ENCODE measurements at places on chromosomes 5 and 9.

GRCh38 chr9:16681652-16681987, 188.8 kb downstream of the BNC2 start:
- DNase-seq = no peak

DNA sequence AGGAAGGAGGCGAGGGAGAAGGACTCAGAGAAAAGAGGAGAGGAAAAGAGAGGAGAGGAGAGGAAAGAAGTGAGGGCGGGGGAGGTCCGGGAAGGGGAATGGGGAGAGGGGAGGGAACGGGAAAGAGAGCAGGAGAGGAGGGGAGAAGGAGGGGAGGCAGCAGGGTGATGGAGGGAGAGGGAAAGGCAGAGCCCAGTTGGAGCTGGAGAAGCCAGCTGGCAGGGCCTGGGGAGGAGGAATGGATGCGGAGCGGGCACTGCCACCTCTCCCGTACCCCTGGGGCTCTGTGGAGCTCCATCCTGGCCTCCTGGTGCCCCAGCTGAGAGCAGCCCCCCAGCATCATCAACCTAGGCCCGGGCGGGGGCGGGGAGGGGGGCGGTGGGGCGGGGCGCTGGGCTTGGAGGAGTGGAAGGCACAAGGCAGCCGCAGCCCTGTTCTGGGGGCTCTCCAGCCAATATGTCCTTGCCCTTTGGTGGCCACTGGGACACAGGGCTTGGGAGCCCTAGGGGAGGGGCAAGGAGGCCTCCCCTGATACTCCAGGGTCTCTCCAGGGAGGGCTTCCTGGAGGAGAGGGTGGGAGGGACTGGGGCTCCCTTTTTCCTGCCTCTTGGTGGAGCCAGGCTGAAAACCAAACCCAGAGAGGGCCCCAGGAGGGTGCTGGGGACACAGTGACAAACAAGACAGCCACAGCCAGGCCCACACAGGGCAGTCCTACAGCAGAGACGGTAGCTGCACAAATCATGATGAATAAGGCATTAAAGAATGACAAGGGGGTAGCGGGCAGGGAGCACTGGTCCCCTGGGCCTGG, 123.7 kb downstream of the C9orf50 start:
- no peak for DNase-seq

DNA sequence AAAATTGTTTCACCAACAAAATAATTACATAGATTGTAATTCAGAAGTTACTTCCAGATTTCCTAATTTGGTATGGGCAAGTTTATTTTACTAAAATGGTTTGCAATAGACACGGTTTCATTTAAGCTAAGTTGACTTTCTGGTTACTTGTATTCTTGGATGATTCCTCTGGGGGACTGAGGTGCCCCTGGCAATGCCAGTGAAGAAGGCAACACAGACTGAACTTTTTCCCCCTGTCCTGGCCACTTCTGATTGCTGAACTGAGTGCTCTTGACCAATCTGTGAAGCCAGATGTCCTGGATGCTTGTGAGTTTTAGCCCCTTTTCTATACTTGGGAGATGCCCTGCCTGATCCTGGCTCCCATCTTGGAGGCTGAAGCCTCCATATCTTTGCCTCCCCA, 66.3 kb upstream of the FANCC start:
- DNase-seq = no peak

DNA sequence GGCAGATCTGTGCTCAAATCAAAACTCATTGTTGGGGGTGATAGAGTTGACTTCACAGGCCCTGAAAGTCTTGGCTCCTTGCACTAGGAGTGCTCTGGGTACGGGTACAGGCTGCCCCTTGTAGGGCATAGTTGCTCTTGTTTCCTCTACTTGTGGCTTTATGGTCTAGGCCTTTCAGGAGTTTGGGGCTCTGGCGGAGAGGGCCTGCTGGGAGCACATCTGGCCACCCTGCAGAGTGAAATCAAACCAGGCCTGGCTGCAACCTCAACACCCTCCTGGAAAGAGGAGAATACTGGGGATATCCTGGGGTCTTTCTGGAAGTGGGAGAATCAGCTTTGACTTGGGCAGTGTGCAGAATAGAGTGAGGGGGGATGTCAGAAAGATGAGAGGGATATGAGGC, 1.5 kb downstream of the TGFBI start:
- no peak for DNase-seq

DNA sequence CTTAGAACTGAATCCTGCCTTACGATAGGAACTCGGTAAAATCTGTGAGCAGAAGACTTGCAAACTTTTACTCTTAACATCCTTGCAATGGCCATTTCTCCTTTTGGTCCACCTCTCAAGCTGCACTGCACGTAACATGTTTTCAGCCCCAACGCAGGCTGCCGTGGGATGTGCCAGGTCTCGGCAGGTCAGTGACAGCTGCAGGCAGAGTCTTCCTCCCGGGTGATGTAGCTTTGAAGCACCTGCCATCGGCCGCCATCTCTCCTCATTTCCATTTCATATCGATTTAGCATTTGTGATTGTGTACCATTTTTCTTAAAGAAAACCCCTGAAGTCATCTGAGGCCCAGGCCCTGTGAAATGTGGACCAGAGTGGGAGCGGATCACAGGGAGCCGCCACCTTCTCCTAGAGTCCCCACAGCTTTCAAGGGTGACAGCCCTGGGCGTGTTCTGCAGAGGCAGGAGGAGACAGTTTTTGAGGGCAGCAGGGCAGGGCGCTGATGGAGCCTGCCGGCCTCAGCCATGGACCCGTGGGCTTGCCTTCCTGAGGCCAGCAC, 25.8 kb upstream of the LPCAT1 start:
- no peak for DNase-seq

- DNase-seq = no peak
Observed at GRCh38 chr9:437066-437465, 222.4 kb downstream of the DOCK8 start.

- no peak for DNase-seq
Observed at GRCh38 chr5:53431665-53432064, 48.8 kb upstream of the FST start.

DNA sequence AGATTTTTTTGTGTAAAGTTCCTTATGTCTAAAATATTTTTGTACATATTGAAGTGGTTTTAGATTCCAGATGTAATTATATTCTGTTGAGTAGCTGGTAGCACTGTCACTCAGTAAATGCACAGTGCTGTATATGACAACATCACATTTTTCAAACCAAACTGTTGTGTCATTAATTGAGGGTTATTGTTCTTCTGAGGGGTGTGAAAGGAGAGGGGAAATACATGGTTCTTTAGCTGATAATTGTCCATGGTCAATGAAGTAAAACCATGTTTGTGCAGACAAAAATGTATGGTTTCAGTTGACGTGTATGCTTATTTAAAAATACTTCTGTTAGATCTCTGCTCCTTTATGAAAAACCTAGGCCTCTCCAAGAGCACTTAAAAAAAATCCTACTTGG, 3.3 kb downstream of the ZNF462 start:
- DNase-seq = no peak

DNA sequence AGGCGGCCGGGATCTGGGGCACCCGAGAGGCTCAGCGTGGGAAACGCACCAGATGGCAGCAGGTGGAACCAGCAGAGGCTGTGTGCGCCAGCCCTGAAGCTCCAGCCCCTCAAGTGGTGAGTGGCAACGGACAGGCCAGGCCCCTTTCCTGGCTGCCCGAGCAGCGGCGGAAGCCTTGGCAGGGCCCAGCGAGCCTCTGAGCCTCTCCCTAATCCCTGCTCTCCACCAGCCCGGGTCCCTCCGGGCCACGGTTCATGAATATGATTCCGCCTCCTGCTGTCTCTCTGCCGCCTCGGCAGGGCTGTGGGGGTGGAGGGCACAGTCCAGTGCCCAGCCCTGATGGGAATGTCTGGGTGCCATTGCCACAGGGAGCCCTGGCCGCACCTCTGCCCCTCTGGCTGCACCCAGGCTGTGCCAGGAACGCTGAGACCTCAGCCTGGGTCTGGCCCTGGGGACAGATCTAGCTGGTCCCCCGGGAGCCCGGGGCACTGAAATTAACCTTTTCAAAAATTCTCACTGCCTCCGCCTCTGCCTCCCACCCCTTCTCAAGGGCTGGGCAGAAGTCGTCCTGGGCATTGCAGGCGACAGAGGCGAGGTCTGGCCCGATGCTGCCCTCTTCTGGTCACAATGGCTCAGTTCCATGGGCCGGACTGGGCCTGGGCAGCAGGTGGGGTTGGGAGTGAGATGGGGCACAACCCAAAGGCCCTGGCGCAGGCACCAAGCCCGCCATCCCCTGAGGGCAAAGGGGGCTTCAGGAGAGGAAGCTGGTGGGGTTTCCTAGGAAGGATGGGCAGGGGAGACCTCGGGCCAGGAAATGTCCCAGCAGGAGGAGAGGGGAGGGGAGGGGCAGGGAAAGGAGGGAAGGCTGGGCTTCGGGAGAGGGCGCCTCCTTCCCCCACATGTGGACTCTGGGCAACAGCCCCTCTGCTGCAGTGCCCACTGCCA, 20.3 kb downstream of the CCDC187 start:
- DNase-seq = peak; percentile 69

DNA sequence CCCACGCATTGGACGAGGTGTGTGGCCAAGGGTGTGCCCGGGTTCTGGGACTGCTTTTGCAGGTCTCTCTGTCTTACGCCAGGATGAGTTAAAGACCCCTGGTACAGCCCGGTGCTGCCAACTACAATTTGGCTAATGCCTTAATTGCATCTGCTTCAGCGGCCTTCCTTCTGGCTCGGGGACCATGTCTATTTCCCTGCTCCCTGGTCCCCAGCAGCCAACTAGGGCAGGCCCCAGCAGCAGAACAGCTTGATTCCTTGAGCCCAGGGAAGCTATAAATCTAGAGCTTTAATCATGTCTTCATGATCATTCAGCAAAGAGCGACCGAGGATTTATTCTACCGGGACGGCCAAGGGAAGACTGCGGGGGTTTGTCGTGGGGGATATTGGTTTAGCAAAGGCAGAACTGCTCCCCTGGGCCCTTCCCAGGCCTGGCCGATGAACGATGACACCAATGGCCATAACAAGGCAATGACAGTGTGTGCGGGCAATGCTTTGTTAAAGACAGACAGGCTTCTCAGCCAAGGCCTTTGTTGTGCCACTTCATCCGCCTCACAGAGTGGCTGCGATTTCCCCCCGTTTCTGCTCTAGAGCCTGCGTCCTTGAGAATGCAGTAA, 51.4 kb downstream of the CFAP77 start:
- DNase-seq = no peak

GRCh38 chr5:61120534-61120933, 41.7 kb downstream of the SMIM15 start:
- DNase-seq = no peak

DNA sequence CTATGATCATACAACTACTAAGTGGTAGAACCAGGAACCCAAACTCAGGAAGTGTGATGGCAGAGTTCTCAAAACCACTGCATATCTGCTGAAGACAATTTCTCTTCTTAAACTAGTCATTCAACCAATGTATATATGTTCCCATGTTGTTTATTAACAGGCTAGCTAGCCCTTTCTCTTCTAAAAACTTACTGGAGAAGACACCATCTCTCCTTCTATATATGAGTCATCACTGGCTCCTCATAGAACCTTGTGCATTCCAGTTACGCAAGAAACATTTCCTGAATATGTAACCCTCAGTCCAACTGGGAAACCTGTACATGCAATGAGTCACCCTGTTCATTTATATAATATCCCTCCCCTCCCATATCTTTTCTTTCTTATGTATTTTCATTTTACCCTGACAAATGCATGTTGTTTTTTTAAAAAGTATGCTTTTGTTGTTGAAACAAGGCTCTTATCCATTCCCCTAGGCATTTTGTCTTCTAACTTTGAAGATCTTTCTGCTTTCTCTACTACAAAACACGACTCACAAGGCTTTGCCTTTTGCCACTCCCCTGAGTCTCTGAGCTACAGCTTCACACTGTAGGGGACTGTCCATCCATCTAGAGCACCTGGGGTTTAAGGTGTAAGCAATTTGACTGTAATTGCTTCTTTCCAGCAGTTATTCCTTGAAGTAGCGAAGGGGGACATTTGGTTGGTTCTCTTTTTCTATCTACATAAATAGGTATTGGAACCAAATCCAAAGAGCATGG, 119.5 kb downstream of the ANXA1 start:
- DNase-seq = no peak
